AG10803 (cell line): ENCODE measurements at places on chromosomes 11 and 22.
A peak's percentile ranks its signal among the peaks of the same experiment; 100 is the strongest.

DNA sequence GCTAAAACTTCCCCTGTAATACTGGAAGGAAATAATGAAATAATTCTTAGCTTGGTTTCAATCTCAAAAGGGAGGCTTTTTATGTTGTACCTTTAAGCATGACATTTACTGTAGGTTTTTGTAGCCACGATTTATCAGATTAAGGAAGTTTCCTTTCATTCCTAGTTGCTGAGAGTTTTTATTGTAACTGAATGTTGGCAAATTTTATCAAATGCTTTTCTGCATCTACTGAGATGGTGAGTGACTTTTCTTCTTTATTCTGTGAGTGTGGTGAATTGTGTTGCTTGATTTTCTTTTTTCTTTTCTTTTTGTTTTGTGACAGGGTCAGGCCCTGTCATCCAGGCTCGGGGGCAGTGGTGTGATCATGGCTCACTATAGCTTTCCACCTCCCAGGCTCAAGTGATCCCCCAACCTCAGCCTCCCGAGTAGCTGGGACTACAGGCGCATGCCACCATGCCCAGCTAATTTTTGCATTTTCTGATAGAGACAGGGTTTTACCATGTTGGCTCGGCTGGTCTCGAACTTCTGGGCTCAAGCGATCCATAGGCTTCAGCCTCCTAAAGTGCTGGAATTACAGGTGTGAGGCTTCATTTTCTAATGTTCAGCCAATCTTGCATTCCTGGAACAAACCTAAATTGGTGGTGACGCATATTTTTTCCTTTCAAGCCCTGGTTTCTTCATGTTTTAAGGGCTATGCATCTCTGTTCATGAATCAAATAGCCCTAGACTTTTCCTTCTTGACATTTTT lies 26.2 kb downstream of the SUSD2 start:
- DNase-seq: no peak

- DNase-seq: peak; percentile 9
These were observed 1.4 kb upstream of the PIWIL3 start for GRCh38 chr22:24775769-24776492.

DNA sequence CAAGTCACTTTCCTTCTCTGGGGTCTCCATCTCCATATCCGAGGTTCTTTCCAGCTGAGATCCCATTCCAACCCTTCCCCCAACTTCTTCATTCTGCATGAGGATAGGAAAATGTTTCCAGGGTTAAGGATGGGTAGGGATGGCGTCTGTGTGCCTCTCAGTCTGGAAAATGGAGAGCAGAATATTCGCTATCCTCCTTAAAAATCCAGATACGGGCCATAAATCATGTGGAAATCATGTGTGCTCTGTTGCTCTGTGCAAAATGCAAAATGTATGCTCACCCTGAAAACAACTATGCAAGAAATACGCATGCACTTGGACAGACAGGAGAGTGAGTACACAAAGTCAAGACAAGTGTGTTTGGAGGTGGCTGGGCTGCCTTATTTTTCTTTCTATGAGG lies 3.2 kb downstream of the CREB3L1 start:
- DNase-seq: no peak

GRCh38 chr11:125446279-125446678 lies 49.8 kb downstream of the FEZ1 start:
- no peak for DNase-seq

GRCh38 chr22:30905696-30906341 lies 62.8 kb downstream of the MORC2 start:
- no peak for DNase-seq

DNA sequence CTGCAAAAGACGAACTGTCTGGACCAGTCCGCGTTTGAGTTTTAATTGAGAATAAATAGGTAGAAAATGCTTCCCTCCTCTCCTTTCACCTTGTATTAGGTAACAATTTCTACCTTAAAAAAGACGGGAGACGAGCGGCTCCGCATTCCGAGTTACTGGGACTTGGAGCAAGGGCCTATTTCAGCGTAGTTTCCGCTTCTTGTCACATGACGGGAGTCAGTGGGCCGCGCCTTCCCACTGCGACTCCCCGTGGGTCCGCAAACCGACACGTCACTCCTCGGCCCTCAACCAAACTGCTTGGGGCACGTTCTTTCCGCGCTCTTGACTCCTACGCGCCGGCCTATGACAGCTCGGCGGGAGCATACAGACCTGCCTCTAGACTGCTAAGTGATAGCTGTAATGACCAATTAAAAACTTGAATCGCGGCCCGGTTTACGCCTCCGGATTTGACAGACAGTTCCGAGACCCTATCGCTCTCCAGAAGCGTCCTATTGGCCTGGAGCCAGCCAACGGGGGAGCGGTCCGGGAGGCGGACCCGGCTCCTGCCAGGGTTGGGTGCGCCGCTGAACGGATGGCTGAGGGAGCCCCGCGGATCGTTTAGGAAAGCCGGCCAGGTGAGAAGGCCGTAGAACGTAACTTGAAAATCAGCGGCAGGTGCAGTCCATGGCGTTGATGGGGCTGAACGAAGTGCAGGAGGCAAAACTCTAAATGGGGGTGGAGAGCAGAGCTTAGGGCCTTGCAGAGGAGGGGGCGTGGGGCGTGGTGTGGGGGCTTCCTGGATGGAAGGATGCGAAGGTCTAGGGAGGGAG lies at the start of gene STT3A:
TSS of gene STT3A (plus strand) at position 548 of the 809 bp plus-strand sequence. CDS start 3,064 bp downstream, outside the sequence.
- peak; percentile 100 for DNase-seq

DNA sequence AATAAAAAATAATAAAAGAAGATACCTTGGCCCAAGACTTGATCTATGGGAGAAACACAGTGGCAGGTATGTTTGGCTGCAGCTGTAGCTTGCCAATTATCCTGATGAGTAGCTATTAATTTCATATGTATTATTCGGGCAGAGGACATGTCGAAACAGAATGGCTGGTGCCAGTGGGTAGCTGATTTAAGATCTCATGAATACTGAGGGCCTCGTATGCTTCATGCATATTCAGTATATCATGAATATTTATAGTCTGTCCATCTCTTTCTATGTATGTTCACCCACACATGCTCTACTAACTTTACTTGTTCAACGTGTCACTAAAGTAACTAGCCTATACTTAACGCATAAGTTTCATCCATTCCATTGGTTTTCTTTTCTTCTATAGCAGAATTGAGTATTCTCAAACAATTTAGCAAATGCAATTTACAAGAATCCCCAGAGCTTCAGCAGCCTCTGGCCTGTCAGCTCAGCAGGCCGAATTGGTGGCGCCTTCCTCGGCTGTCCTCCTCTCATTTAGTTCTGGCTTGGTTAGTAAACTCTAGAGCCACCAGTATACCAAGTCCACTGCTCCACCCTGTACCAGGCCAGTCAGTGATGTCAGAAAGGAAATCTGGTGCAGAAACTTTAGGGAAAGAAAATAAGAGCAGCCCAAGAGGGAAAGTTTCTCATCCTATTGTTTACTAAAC lies 17.9 kb downstream of the ART5 start:
- no peak for DNase-seq

DNA sequence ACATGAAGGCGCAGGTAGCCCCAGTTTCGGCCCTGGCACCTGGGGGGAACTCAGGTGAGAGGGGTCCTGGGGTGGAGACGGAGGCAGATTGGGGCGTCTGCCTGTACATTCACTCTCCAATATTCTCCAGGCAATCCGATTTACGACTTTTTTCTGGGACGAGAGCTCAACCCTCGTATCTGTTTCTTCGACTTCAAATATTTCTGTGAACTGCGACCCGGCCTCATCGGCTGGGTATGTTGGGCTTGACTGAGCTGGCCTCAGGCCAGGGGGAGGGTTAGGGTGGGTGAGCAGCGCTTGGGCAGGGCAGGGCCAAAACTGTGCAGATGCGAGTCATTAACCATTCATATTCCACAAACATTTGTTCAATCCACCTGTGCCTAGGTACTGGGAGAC lies 1.7 kb downstream of the TM7SF2 start:
- no peak for DNase-seq

GRCh38 chr11:115134926-115135325 lies 369.3 kb downstream of the CADM1 start:
- no peak for DNase-seq

- peak; percentile 67 for DNase-seq
These were observed 496 bp upstream of the CST6 start for GRCh38 chr11:66011239-66011784.

GRCh38 chr11:9820260-9820659 lies 156.4 kb downstream of the SWAP70 start:
- DNase-seq: peak; percentile 40

GRCh38 chr22:46661221-46661851 lies 41.1 kb downstream of the GRAMD4 start:
- DNase-seq: no peak

DNA sequence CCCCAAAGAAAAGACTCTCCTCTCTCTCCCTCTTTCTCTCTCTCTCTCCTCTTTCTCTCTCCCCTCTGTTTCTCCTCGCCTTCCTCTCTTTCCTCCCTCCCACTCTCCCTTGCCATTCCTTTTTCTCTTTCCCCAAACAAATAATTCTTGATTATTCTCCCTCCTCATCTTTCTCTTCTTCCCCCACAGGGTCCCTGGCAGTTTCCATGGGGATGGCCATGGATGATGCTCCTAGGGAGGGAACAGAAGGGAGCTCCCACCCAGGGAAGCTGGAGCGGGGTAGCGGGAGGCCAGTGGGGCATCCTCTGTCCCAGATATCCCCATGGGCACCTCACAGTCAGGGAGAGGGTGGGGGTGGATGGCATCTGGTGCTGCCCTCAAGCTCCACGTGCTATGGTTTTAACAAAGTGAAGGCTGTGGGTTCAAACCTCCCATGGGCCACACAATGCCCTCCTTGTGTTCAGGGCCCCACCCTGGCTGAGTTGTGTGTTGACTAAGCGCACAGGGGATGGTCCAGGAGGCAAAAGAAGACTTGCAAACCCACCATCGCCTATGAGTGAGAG lies 266.4 kb downstream of the BUD13 start:
- no peak for DNase-seq

GRCh38 chr22:36337365-36338130 lies 50.2 kb downstream of the MYH9 start:
- DNase-seq: no peak

GRCh38 chr11:131649856-131650255 lies 279.4 kb downstream of the NTM start:
- no peak for DNase-seq

GRCh38 chr11:30545507-30545906 lies 40.6 kb downstream of the MPPED2 start:
- no peak for DNase-seq

- no peak for DNase-seq
These were observed 147.8 kb downstream of the COMMD9 start for GRCh38 chr11:36141196-36141953.

DNA sequence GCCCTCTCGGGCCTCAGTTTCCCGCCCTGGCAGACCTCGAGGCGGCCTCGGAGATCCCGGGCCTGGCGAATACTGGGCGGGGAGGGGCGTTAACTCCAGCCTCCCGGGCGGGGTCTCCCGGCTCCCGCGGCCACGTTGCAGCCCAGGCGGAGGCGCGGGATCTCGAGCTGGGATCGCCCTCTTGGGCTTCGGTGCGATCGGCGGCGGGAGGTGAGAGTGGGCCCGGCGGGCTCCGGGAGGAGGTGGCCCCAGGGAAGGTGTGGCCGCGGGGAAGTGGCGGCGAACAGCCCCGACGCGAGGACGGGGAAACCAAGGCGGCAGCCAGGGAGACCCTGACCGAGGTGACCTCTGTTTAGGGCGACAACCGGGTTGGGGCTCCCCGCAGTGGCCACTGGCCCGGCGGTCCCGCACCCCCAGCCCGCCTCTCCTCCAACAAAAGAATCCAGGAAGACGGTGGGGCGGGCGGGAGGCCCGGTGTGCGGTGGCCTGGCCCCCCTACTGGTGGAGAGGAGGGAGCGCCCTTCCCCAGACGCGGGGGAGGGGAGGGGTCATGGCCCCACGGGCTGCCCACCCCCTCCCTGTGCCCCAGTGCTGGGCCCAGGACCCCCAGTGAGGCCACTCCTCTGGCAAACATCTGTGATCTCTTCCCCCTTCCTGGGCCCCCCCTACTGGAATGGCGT lies at the start of gene PHETA2:
TSS of gene PHETA2 (plus strand) at position 117 of the 680 bp plus-strand sequence. CDS start 3,046 bp downstream, outside the sequence.
- peak; percentile 60 for DNase-seq

- DNase-seq: peak; percentile 61
These were observed 112.8 kb downstream of the WNT7B start for GRCh38 chr22:45863981-45864751.

DNA sequence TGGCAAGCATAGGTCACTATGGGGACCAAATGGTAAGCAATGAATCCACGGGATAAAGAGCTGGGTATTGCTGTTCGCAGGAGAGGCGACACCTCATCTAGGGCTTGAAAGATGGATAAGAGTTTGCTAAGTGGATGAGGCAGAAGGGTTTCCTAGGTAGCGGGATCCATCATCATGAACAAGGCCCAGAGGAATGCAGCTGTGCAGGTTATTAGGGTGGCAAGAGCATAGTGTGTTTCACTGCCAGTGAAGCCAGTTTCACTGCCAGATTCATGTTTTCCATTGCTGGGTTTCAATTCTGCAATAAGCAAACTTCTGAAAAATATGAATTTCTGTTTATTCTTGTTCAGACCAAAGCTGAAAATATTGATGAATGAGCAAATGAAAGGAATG lies 27.2 kb downstream of the WEE1 start:
- peak; percentile 33 for DNase-seq

DNA sequence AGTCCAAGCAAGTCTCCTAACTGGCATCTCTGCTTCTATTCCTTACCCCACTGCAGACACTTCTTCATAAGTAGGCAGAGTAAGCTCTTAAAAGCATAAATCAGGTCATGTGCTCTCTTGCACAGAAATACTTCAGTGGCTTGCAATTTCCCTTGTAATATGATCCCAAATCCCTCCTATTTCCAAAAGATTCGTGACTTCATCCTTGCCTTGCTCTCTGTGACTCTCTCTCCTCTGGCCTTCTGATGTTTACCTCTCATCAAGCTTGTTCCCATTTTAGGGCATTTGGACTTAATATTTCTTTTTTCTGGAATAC lies 37.4 kb upstream of the NCR3LG1 start:
- peak; percentile 78 for DNase-seq

GRCh38 chr11:27081056-27081455 lies 40.4 kb downstream of the BBOX1 start:
- DNase-seq: peak; percentile 21
